Stimulated activated CD8-positive, alpha-beta memory T cell treated with anti-CD3 and anti-CD28 coated beads, Interleukin-2, amount 100 ng/mL, for 48 hours (primary cell): ENCODE measurements at places on chromosomes 1 and 21.

- no peak for DNase-seq
Observed at GRCh38 chr1:246687002-246687401, 37.2 kb upstream of the SCCPDH start.

GRCh38 chr1:26786437-26787380 lies 1.0 kb upstream of the PIGV start:
- no peak for DNase-seq

DNA sequence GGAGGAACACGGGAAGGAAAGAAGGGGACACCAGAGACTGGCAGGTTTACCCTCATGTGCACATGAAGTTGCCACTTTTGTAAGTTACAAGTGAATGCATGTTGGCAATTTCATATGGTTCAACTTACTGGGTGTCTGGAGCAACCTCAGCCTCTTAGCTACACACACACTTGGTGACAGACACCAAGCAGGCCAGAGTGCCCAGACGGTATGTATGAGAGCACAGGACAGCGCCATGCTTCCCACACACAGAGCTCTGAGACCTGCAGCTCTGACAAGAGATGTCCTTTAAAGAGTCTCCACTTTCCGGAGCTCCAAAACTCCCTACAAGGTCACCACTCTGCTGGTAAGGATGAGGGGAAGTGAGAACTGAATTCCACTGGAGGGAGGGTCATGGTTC lies 1.9 kb upstream of the TRABD2B start:
- DNase-seq = no peak

DNA sequence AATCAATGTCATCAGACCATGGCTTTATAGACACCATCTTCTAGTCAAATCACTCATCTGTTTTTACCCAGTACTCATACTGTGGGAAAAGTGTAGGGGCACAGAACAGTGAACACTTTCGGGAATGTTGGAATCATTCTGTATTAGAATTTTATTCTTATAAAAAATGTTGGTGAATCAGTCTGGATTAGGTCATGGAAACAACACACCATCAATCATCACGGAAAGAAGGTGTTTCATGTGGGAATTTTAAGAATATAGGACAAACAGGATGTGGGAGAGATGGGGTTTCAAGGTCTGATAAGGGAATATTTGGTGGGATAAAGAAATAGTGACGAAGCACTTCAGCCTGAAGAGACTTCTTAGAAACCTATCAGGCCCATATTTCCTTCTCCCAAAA lies 17.3 kb downstream of the GBP1 start:
- DNase-seq = no peak

DNA sequence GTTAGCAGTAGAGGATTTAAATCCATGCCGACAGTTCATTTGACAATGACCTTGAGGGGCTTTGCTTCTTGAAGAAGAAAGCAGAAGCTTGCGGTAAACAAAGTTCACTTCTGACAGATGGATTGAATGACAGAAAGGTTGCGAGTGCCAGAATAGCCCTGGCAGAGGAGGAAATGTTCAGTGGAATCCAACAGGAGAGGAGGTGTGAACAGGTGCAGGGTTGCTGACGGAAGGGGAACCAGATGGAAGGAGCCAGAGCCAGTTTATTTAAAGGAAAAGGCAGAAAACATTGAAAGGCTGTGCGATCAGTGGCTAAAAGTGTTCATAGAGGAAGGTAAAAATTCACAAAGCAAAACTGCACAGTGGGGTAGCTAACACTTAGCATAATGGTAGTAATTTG lies 141.0 kb downstream of the SDCCAG8 start:
- DNase-seq = no peak

- no peak for DNase-seq
Observed at GRCh38 chr1:161215076-161215475, at the start of gene FCER1G. TSS of gene FCER1G (plus strand) at chr1:161215295. CDS start at chr1:161215322, 27 bp downstream.

- DNase-seq = no peak
Observed at GRCh38 chr1:206101351-206102045, 15.7 kb downstream of the AVPR1B start.

DNA sequence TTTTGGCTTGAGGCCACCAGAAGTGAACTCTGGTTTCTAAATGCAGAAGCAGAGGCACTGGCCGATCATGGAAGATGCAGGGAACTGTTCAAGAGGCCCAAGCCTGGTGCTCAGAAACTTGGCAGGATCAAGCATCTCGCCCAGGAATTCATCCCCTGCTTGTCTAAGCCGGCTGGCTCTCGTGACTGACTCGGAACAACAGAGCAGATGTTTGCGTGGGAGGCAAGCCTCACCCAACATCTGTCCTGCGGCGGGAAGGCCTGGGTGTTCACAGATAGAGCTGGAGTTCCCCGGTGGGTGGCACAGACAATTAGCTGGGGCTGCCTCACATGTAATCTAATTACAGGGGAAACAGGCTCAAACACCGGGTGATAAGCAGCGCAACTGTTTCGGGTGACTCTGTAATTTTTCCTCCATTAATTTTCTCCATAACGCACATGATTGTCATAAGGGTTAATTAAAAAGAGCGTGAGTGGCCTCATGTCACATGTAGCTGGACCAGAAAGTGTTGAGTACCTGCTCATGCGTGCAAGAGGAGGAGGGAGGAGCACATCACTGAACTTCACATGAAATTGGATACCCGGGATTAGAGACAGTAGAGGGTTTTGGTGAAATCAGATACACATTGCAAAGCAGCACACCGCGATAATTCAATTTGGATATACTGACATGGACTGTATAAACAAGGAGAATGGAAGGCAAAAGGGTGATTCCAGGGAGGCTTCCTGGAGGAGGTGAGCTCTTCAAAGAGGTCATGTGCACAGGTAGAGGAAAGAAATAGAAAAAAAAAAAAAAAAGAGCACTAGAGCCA lies 180.0 kb downstream of the ETS2 start:
- peak; percentile 58 for DNase-seq

GRCh38 chr1:228022571-228023293 lies 15.9 kb downstream of the WNT3A start:
- no peak for DNase-seq
